ENCODE measurements at places on chromosomes 3 and 15. TPM values are rescaled to one million over a fixed set of nuclear protein-coding genes. Genes with fewer than 3 reads are reported as not detected.
A peak's percentile ranks its signal among the peaks of the same experiment; 100 is the strongest.

GRCh38 chr3:130839813-130840212 lies 54.1 kb upstream of the ATP2C1 start:
- no peak overlapping the region for H3K27ac ChIP-seq
- H3K4me1 ChIP-seq: peaks cover 9% of the 10 kb centered on the region
- no peaks in the 10 kb centered on the region for H3K27me3 ChIP-seq

DNA sequence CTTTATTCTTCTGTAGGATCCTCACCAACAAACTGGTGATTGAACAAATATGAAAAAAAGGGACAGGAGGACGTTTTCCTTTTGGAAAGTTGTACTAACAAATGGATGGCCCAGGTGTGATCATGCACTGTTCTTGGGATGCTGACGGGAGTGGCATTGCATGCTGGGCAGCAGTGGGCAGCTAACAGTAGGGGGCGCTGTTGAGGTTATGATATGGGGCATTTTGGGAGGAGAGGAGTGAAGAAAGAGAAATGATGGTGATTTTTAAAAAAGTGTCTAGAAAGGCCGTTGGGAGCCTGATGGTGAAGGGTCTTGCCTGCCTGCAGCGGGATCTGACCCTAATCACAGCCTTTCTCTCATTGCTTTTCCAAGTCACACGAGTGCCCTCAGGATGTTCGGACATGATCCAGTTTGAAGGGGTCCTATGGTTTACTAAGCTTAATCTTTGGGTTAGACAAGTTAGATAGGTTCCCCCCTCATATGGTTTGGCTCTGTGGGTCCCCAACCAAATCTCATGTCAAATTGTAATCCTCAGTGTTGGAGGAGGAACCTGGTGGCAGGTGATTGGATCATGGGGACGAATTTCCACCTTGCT lies 46.2 kb upstream of the PRTG start:
- H3K27me3 ChIP-seq: no peaks in the 10 kb centered on the region
- no peak overlapping the region for H3K4me3 ChIP-seq
- H3K4me1 ChIP-seq: peaks cover 6% of the 10 kb centered on the region
- no peaks in the 10 kb centered on the region for H3K36me3 ChIP-seq
- no peak overlapping the region for H3K27ac ChIP-seq

DNA sequence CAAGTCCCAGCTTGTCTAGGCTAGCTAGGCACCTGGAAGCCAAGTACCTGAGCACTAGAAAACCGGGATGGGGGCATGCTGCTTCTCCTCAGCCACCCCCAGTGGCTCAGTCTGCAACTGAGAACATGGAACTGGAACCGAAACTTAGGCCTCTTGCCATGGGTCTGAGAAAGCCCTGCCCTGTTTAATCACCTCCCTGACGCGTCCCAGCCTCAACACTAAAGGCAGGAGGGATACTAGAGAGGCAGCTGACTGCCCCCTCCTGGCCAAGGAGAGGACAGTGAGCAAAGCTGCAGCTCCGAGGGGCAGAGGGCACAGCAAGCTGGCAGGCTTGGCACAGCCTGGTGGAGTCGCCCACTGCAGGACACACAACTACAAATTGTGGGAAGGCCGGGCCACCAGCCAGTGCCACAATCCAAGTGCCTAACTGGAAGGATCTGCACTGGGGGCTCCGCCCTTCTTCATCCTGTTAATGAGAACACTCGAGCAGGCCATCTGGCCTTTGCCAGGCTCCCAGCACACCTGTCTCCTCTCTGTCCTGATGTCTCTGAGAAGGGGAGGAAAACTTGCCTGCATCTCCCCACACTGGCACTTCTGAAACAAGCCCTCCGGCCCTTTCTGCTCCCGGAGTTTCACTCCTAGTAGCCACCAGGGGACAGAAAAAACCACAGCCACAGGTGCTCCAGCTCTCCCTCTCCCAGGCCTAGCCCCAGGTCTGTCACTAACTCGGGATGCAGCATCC lies 53.7 kb downstream of the BDH1 start:
- H3K27ac ChIP-seq: no peak overlapping the region
- peak; percentile 86 for DNase-seq
- no peaks in the 10 kb centered on the region for H3K36me3 ChIP-seq
- peaks cover 7% of the 10 kb centered on the region for H3K4me1 ChIP-seq
- no peaks in the 10 kb centered on the region for H3K27me3 ChIP-seq

GRCh38 chr3:52053307-52054304 lies 2.8 kb downstream of the DUSP7 start:
- peak overlapping the region; percentile 85 for H3K27ac ChIP-seq
- H3K4me3 ChIP-seq: peak overlapping the region; percentile 87
- H3K27me3 ChIP-seq: no peaks in the 10 kb centered on the region
- H3K36me3 ChIP-seq: peaks cover 38% of the 10 kb centered on the region
- H3K4me1 ChIP-seq: peaks cover 65% of the 10 kb centered on the region

GRCh38 chr3:165545059-165545458 lies 292.2 kb downstream of the BCHE start:
- no peak overlapping the region for H3K4me3 ChIP-seq
- H3K4me1 ChIP-seq: no peaks in the 10 kb centered on the region
- no peaks in the 10 kb centered on the region for H3K36me3 ChIP-seq
- H3K27ac ChIP-seq: no peak overlapping the region
- no peak for DNase-seq

- peak overlapping the region; percentile 18 for H3K27ac ChIP-seq
- H3K4me1 ChIP-seq: peaks cover 12% of the 10 kb centered on the region
- DNase-seq: peak; percentile 65
Observed at GRCh38 chr3:123618768-123619484, 34.1 kb upstream of the HACD2 start.

DNA sequence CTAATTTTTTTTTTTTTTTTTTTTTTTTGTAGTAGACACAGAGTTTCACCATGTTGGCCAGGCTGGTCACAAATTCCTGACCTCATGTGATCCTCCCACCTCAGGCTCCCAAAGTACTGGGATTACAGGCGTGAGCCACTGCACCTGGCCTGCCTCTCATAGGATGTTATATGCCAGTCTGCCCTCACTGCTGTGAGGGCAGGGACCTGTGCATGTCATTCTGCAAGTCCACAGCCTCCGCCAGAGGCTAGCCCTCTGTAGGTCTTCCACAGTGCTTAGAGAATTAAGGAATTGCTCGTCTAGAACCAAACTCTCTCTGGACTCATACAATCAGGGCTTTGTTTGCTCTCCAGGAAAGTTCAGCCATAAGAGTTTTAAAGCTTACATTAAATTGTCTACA lies 163.9 kb upstream of the WNT5A start:
- no peaks in the 10 kb centered on the region for H3K27me3 ChIP-seq
- H3K4me1 ChIP-seq: no peaks in the 10 kb centered on the region

The GOLGA8G gene
- not detected for total RNA-seq

DNA sequence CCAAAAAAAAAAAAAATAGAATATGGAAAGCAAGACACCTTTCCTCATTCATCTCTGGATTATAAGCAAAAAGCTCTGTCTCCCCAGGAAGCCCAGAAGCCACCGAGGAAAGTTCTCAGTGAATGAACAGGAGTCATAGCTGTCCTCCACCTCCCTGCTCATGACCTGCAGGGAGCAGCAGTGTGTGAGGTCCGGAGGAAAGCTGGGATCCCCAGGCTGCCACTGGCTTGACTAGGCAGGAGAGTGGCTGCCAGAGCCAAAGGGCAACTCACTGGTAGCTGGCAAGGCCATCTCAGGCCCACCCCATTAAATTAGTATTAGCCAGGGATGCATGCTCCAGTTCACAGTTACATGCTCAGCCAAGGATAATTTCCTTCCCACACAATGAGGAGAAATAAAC lies 191.6 kb upstream of the STT3B start:
- H3K4me3 ChIP-seq: no peak overlapping the region
- no peaks in the 10 kb centered on the region for H3K27me3 ChIP-seq
- no peaks in the 10 kb centered on the region for H3K4me1 ChIP-seq
- H3K27ac ChIP-seq: no peak overlapping the region
- no peaks in the 10 kb centered on the region for H3K36me3 ChIP-seq

The GOLGA8K gene
- 0.89 TPM for total RNA-seq

The ATP13A5 gene
- 2.1 TPM for total RNA-seq

DNA sequence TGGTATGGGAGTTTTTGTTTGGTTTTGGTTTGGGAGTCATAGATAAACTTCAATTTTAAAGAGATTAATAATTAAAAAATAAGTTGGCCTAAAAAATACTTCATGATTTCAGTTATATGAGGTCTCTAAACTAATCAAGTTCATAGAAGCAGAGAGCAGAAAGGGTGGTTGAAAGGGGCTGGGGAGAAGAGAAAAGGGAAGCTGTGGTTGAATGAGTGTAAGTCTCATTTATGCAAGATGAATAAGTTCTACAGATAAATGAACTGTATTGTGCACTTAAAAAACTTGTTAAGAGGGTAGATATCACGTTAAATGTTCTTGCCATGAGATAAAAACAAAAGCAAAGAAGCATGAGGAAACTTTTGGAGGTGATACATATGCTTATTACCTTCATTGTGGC lies 188.7 kb downstream of the NSUN3 start:
- H3K36me3 ChIP-seq: no peaks in the 10 kb centered on the region
- no peaks in the 10 kb centered on the region for H3K4me1 ChIP-seq
- DNase-seq: no peak
- no peak overlapping the region for H3K4me3 ChIP-seq
- no peak overlapping the region for H3K27ac ChIP-seq
- H3K27me3 ChIP-seq: no peaks in the 10 kb centered on the region

The ECT2 gene
- total RNA-seq: 11.5 TPM

- no peak for DNase-seq
- H3K27me3 ChIP-seq: no peaks in the 10 kb centered on the region
Observed at GRCh38 chr3:71062952-71063772, 520.4 kb downstream of the FOXP1 start.

DNA sequence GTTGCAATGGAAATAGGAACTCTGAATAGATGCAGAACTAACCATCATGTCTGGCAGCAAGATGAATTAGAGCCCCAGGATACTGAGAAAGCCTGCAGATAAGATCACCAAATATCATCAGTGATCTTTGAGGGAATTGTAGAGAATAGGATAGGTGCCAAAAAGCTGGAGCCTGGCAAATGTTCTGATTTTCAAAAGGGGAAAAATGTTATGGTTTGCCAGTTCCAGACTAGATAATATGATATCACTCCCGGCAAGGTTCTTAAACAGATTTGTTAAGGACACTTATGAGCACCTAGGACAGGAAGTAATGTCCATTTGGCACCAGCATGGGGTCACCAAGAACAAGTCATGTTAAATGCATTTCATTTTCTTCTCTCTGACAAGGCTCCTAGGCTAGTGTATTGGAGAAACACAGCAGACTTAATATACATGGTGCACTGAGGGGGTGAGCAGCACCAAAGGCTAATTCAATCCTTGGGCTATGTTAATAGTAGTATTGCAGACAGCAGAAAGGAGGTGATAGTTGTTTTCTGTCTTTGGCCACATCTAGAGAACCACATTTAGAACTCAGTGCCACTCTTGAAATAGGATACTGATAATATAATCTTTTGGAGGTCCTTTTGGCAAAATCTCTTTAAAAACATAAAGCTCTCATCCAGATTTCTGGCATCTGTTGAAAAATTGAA lies 4.8 kb downstream of the SRGAP3 start:
- DNase-seq: no peak
- H3K27me3 ChIP-seq: no peaks in the 10 kb centered on the region
- H3K36me3 ChIP-seq: no peaks in the 10 kb centered on the region
- H3K4me1 ChIP-seq: peaks cover 20% of the 10 kb centered on the region
- H3K4me3 ChIP-seq: no peak overlapping the region

The CIAO2A gene
- total RNA-seq: 45.4 TPM

DNA sequence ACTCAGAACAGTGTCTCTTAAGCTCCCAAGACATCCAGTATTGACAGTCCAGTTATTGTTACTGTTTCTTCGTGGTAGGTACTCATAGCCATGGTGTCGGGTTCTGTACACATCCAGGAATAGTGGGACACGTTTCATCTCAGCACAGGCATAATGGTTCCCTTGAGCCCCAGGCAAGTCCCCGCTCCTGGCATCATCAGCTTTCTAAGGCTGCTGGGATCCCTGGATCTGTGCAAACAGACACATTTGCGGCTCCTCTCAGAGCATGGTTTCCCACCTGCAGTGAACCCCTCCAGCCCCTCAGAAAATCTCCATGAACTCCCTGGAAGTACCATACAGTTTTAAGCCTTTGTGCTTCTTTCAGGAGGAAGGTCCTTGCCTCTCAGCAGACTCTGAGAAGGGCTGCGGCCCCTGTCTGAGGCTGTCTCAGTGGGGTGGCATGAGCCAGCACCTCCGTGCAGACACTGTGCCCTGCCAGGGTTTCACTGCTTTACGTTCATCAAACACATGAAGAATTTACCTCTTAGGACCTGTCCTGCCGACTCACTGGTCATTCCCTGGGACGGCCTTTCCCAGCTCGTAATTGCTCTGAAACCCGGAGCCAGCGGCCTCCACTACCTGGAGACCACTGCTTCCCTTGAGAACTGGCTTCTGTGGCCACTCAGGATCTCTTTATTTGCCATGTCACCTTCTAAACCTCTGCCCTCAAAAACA lies 124.9 kb downstream of the LRRK1 start:
- H3K27me3 ChIP-seq: no peaks in the 10 kb centered on the region
- H3K4me1 ChIP-seq: no peaks in the 10 kb centered on the region
- no peak overlapping the region for H3K4me3 ChIP-seq
- no peak for DNase-seq

DNA sequence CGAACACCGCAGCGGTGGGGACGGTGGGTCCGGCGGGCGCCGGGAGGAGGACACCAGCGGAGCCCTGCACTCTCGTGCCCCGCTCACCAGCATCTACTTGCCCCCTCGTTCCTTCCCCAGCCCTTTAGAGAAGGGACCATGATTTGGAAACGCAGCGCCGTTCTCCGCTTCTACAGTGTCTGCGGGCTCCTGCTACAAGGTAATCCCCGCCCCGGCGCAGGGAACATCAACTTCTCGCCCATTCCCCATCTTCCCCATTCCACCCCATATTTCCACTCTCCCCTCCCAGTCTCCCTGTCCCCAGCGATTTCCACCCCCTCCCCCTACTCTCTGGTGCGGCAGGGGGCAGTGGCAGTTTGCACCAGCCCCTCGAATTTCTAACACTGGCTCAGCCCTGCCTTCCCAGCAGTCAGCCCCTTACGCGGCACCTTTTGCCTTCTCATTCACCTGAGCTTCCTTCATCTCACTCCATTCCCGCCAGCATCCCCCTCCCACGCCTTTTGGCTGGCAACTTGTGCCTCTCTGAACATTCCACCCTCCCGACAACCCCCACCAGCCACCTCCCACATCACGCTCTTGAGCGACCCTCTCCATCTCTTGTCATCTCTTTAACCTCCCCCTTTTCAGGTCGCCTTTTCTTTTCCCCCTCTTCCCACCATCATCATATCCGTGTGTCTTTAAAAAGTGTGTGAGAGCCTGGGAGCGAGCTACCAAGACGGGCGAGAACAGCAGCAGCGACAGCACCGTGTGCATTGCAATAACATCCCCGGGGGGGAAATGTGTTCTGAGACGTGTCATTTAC lies 882 bp downstream of the CADM2 start:
- H3K4me3 ChIP-seq: peak overlapping the region; percentile 55
- H3K27me3 ChIP-seq: no peaks in the 10 kb centered on the region
- DNase-seq: no peak
- peaks cover 10% of the 10 kb centered on the region for H3K4me1 ChIP-seq

DNA sequence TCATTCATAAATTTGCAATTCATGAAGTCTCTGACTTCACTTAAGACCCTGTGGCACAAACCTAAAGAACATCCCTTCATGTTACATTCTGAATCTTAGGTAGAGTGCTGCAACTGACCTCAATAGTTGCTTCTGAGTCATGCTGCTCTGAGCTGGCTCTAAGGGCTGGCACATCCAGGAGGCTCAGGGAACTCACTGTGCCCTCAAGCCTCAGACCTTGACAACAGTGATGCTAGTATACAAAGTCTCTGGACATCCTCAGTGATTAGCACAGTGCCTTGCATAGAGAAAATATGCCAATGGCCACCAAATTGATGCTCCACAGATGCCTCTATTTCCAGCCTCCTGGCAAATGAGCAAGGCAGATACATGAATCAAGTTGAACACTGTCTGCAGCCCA lies 740.9 kb upstream of the LMCD1 start:
- H3K4me1 ChIP-seq: no peaks in the 10 kb centered on the region
- H3K36me3 ChIP-seq: no peaks in the 10 kb centered on the region
- DNase-seq: no peak
- no peaks in the 10 kb centered on the region for H3K27me3 ChIP-seq
- H3K27ac ChIP-seq: no peak overlapping the region
- no peak overlapping the region for H3K4me3 ChIP-seq

All from upper lobe of left lung (tissue), 6 donors.